ENCODE measurements at places on chromosomes 2 and 18.

GRCh38 chr2:151299920-151300539 is 10.6 kb upstream of the NMI start:
- no peak for DNase-seq

GRCh38 chr2:150542692-150543091 is 55.2 kb upstream of the RND3 start:
- DNase-seq: no peak

DNA sequence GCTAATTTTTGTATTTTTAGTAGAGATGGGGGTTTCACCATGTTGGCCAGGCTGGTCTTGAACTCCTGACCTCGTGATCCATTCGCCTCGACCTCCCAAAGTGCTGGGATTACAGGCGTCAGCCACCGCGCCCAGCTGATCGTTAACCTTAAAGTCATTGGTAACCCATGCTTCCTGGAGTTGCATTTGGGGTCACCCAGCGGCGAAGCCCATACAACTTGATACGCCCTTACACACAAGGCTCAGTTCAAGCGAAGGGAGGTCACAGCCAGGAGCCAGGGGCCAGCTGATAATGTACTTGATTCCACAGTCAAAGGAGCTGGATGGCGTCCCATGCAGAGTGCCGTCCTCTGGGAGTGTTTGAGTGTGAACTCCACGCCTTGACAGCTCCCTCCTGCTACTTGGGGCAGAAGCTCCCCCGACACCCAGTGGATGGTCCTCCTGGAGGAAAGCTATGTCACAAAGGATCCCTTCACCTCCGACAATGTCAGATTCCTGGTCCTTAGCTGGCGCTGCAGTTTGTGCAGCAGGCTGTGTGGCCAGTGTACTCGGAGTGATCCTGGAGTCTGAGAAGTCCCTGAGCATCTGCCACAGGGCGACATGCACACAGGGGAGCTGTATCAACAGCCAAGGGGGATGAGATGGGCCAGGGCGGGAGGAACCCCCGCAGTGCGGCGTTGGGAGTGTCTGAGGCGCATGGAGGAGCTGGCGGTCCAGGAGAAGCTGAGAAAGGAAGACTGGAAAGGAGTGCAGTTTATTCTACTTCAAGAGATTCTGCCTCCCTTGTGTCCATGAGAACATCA is 7.9 kb downstream of the CLHC1 start:
- no peak for DNase-seq

- no peak for DNase-seq
Observed at GRCh38 chr2:60826111-60826510, 55.3 kb upstream of the REL start.

DNA sequence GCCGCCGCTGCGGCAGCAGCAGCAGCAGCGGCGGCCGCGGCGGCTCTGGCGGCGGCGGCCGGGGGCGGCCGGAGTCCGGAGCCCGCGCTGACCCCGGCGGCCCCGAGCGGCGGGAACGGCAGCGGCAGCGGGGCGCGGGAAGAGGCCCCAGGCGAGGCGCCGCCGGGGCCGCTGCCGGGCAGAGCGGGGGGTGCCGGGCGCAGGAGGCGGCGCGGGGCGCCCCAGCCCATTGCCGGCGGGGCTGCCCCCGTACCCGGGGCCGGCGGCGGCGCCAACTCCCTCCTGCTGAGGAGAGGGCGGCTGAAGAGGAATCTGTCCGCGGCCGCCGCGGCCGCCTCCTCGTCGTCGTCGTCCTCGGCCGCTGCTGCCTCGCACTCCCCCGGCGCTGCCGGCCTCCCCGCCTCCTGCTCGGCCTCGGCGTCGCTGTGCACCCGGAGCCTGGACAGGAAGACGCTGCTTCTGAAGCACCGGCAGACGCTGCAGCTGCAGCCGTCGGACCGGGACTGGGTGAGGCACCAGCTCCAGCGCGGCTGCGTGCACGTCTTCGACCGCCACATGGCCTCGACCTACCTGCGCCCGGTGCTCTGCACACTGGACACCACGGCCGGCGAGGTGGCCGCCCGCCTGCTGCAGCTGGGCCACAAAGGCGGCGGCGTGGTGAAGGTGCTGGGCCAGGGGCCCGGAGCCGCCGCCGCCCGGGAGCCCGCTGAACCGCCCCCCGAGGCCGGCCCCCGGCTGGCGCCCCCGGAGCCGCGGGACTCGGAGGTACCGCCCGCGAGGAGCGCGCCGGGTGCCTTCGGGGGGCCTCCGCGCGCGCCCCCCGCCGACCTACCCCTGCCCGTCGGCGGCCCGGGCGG is 646 bp downstream of the PHLPP1 start:
- no peak for DNase-seq

- no peak for DNase-seq
Observed at GRCh38 chr2:179021258-179021657, 28.7 kb downstream of the CCDC141 start.

DNA sequence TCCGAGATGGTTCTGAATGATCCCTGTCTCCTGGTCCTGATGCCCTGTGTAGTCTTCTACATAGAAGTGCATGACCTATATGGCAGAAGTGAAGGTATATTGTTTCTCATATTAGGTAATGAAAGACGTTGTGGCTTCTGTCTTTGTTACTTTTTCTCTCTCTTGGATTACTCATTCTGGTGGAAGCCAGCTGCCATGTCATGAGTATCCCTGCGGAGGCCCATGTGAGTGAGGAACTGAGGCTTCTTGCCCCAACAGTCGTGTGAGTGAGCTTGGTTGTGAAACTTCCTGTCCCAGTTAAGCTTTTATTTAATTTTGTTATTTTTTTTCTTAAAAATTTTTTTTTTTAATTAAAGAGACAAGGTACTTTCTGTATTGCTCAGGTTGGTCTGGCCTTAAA is 134.7 kb downstream of the UBR3 start:
- DNase-seq: no peak

DNA sequence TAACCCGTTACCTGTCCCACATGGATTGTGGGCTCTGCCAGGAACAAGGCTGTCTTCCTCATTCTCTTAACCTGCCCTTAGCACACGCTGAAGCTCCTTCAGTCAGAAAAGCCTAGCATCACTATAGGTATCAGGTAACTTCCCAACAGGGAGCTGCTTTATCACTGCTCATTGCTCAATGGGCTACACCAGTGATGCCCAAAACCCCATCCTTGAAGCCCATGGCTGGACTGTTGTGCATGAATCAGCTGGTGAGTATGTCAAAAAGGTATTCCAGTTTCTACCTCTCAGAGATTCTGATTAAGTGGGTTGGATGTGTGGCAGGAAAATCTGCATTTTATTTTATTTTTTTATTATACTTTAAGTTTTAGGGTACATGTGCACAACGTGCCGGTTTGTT is 362.2 kb downstream of the LRATD1 start:
- no peak for DNase-seq

DNA sequence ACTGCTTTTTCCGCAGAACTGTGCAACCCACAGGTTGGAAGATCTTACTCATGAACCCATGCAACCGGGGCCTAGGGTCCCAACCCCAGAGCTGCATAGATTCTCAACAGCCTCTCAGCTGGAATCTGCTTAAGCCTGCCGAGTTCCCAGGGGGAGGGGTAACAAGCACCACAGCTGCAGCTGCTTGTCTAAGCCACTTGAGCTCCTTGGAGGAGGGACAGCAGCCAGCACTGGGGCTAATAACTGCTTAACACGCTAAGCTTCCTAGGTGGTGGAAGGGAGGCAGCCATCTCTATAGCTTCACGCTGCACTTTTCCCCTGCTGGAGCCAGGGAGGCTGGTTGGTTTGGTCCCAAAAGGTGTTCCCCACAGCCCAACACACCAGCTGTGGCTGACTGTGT is 311.6 kb downstream of the DSC3 start:
- no peak for DNase-seq

DNA sequence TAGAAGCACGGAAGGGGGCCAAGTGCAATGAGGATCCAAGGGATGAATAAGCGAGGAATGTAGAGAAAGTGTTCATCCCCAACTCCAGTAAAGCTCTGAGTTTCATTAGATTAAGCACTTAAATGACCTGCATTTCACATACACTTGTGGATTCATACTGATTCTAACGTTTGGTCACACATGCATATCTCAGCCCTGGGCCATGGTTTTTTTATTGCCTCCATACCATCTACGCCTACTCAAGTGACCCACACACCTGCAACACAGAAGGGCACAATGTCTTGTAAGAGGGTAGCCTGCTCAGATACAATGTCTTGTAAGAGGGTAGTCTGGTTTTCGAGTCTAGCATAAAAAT is 566 bp upstream of the MRPS5 start:
- no peak for DNase-seq

DNA sequence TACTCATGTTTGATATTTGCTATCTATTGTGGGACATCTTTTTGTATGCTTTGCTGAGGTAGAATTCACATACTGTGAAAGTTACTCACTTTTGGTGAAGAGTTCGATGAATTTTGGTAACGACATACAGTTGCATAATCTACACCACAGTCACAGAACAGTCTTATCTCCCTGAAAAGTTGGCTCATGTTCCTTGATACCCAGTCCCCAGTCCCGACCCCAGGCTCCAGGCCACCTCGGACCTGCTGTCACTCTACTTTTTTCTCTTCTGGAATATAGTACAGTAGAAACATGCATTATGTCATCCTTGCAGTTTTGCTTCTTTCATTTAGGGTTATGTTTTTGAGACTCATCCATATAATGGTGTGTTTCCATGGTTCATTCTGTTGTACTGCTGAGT is 191.7 kb downstream of the FAM210A start:
- DNase-seq: no peak

GRCh38 chr2:191051825-191052778 is 38.1 kb upstream of the STAT1 start:
- no peak for DNase-seq

- no peak for DNase-seq
Observed at GRCh38 chr2:150601280-150602038, 114.0 kb upstream of the RND3 start.

DNA sequence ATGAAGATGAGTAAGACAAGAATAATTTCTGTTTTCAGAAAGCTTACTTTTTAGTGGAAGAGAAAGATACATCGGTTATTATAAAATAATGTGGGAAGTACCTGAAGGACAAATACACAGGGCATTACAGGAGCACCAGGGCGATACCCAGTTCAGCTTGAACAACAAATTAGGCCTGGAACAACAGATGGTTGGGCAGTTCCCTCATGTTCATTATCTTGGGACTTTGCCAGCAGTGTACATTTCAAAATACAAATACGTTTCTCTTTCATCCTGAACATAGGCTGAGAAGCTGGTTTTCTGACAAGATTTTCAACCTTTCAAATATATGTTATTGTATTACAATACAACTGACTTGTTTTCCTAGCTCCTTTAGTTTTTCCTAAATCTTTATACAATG is 79.6 kb downstream of the TGIF1 start:
- DNase-seq: no peak

DNA sequence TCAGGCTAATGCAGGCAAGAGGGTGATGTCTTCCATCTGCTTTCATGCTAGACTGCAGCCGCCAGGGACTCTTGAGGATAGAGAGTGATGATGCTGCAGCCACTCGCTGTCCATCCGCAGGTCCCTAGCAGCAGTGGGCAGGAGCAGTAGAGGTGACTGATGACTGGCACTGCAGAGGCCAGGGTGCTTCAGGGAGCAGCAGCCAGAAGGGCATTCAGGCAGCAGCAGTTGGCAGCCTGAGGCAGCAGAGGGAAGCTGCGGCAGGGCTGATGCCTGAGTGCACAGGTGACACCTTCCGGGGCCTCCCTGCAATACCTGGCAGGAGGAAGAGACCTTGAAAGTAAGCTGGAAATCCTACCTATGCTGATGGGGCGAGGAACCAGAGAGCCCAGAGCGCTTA is 214.2 kb downstream of the ICOS start:
- no peak for DNase-seq

GRCh38 chr2:120995152-120995551 is 259.5 kb downstream of the GLI2 start:
- no peak for DNase-seq

- DNase-seq: no peak
Observed at GRCh38 chr2:159600752-159601151, 15.6 kb downstream of the BAZ2B start.

GRCh38 chr2:196336715-196337114 is 165.3 kb upstream of the STK17B start:
- no peak for DNase-seq

- DNase-seq: no peak
Observed at GRCh38 chr2:41187376-41188122, 735.7 kb upstream of the SLC8A1 start.

DNA sequence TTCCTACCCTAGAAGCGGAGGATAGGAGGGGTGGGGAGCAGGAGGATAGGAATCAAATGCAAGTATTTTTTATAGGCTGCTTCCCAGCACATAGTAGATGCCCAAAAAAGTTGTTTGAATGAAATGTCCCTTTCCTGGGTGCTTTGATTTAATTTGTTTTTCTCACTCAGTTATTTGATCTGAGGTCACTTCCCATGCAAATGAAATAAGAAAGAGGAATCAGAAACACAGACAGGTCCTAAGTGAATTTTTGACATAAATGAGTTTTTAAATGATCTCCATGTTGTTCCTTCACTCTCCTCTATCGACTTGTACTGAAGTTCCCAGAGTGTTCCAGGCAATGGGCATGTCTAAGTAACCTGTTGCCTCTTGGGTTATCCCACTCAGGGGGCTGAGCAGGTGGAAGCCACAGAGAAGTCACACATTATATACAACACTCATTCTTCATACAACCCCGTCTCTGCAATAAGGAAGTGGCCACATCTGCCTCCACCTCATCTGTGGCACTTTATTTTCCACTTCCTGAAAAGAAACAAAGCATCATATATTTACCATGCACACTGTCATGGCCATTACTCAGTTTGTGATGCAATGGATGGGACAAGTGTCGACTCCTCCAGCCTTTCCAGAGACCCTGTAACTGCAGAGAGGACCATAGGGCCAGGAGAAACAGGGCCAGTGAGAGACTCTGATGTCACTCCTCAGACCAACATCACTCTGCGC is 81.9 kb upstream of the ZNF397 start:
- DNase-seq: peak; percentile 5

GRCh38 chr2:175010848-175011254 is 5.7 kb upstream of the CHN1 start:
- no peak for DNase-seq

- no peak for DNase-seq
Observed at GRCh38 chr2:217749008-217749407, 253.8 kb downstream of the TNS1 start.

- no peak for DNase-seq
Observed at GRCh38 chr18:66136039-66136438, 385.2 kb downstream of the CDH7 start.

GRCh38 chr2:225765820-225766219 is 366.3 kb downstream of the NYAP2 start:
- no peak for DNase-seq

DNA sequence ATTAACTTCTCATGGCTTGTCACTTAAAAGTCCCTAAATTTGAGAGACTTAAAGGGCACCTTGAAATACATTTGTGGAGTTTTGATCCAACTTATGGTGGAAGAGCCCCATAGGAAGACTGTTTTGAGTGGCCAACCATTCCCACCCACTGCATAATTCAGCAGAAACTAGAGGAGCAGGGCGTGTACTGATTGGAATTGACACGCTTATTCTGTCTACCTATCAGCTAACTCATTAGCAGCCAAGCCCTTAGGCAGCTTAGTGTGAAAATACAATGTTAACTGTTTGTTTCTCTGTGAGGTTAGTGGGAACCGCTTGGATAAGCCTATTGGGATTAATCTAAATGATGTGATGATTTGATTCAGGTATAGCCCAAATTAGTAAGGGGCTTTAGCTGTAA is 6.4 kb downstream of the LGALSL start:
- DNase-seq: no peak

Data from stimulated activated CD8-positive, alpha-beta memory T cell treated with anti-CD3 and anti-CD28 coated beads, Interleukin-7, amount 100 ng/mL, for 4 hours (primary cell).